Right ventricle myocardium superior (tissue), 1 donor: ENCODE measurements at places on chromosomes 2 and 18. TPM values are rescaled to one million over a fixed set of nuclear protein-coding genes. Genes with fewer than 3 reads are reported as not detected.

MROH2A gene
- not detected for total RNA-seq

SULT1C4 gene
- total RNA-seq = 2.7 TPM

OSBPL6 gene
- 3.3 TPM for total RNA-seq

GRCh38 chr2:194203898-194204297 lies 1453.1 kb upstream of the SLC39A10 start:
- DNase-seq = no peak

RFX8 gene
- total RNA-seq = not detected

C2orf78 gene
- total RNA-seq = not detected
